ENCODE measurements at places on chromosomes 7 and 10. TPM values are rescaled to one million over a fixed set of nuclear protein-coding genes. Genes with fewer than 3 reads are reported as not detected.

GRCh38 chr7:2034291-2035201 is 198.2 kb downstream of the MAD1L1 start:
- no peak for DNase-seq

DDC gene
- 86.3 TPM for polyA plus RNA-seq

PNLIPRP1 gene
- 0.23 TPM for polyA plus RNA-seq

- DNase-seq = no peak
These were observed 255.9 kb downstream of the KCNMA1 start for GRCh38 chr10:77381750-77382149.

DNA sequence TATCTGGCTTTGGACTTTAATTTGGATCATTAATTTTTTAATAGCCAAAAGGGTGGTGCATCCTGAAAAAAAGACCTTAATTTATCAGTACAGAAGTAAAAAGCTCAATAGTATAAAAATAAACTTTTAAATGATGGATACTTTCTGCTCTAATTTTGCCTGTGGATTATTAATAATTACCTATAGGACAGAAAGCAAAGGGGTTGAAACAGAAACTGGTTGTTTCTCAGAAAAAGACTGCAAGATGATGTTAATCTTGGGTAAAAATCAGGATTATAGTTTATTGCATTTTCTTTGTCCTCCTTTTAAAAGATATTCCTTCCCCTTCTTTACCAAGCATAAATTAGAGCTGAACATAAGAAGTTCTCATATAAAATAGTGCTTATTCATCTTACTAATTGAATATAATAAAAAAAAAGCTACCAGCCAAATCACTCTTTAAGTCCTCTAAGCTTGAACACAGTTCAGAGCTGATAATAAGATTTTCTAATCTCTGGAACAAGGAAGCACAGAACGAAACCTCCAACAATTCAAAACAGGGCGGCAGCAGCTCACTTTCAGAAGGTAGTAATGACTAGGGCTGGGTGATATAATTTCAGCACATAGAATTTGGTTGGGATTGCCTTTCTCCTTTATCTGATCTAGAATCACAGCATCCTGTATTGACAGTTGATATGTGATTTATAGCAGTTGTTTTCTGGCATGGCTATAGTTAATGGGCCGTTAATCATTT is 8.1 kb upstream of the GPR85 start:
- no peak for DNase-seq

GRCh38 chr7:50088463-50089129 is 4.5 kb downstream of the ZPBP start:
- DNase-seq = no peak

DNA sequence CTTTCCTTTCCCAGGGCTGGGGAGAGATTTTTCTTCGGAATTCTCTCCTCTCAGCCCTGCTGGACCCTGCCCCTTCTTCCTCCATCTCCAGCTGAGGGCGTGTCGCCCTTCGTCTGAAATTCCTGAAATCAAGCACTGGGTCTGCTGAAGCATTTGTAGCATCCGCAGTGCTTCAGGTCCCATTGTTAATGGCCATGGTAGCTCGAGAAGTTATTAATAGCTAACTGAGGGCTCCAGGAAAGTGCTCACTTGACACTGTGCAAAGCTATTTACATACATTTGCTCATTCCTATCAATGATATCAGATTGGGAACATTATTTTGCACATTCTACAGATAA is 515 bp downstream of the FAM149B1 start:
- DNase-seq = no peak

DNA sequence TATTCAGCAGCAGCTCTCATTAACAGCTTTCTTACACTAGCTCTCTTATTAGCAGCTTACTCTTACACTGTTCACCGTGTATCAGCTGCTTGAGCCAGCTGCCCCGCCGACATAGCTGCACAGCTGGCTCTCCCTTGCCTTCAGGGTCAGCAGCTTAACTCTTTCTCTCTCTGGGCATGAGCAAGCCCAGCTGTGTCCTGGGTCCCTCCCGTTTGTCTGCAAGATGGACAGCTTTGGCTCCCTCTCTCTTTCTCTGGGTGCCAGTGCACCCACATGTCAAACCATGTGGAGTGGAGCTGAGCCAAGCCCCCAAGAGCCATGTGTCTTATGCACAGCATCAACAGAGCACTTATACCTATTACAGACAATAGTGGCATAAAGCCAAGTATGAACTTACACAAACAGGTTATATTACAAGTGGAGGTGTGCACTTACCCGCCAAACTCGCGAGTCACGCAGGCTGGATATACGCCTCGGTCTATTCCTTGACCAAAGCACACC is 35.7 kb upstream of the MTPAP start:
- DNase-seq = no peak

- no peak for DNase-seq
These were observed 55.0 kb downstream of the PDIA4 start for GRCh38 chr7:148973256-148973655.

BICC1 gene
- polyA plus RNA-seq = 94.6 TPM

DNA sequence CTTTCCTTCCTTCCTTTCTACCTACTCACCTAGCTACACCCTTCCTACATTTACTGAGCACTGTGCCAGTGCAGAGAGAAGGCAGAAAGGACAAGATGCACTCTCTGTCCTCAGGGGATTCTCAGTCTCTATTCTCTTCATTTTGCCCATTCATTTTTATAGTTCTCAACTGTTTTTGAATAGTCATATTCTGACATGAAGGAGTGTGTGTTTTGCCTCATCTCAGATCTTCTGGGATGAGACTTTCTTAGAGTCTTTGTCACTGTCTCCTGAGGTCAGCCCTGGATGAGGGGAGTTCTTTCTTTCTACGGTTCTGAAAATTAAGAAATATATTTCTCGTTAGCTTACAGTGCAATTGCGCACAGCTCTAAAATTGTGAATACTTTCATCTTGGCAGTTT is 21.3 kb downstream of the CLCN1 start:
- no peak for DNase-seq

DNA sequence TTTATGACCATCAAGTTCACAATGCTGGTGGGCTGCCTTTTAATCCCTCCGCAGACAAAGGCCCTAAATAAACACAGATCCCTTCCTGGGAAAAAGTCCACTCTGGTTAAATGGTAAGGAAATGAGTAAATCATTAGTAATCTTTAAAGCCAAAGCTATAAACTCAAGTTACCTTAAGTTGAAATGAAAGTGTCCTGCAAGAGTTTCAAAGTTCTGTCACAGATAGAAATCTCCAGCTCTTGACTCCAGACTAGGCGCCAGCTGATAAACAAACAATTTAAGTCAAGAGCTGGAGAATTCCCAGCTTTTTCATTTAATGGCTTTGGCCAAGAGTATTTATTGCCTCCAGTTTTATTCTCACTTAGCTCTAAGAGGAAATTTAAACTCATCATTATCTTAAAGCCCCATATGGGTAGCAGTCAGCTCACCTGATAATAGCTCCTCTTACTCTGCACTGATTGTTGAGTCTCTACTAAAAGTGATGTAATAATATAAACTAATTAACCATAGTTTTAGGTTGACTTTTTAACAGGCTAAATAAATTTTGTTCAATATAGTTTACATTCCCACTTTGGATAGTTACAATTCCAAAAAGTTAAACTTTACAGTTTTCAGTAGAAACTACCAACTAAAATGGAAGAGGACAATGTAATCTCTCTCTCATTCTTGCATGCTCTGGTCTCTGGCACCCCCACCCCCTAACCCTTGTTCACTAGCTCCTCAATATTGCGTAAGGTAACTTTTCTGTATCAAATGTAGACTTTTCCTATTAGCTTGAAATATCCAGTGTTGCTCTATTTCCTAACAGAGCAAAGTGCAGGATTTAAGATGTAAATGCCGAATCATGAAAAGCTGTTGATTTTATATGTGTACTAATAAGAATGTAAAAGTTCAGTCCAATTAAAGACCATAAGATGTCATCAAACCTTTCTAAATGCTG is 56.1 kb downstream of the HIBADH start:
- DNase-seq = no peak

GRCh38 chr7:7921830-7922229 is 46.8 kb upstream of the GLCCI1 start:
- no peak for DNase-seq

DNA sequence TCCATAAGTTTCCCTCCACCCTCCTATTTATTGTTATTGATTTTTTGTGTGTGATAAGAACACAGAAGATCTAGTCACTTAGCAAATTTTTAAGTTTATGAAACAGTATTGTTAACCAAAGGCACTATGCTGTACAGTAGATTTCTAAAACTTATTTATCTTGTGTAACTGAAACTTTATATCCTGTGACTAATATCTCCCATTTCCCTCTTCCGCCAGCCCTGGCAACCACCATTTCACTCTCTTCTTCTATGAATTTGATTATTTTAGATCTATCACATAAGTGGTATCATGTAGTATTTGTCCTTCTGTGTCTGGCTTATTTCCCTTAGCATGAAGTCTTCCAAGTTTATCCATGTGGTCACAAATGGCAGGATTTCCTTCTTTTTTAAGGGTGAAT is 144.3 kb upstream of the INHBA start:
- no peak for DNase-seq

C10orf143 gene
- 6.5 TPM for polyA plus RNA-seq

EFCAB10 gene
- polyA plus RNA-seq = 2.1 TPM

FAM237B gene
- polyA plus RNA-seq = 0.48 TPM

MMD2 gene
- 0.07 TPM for polyA plus RNA-seq

DNA sequence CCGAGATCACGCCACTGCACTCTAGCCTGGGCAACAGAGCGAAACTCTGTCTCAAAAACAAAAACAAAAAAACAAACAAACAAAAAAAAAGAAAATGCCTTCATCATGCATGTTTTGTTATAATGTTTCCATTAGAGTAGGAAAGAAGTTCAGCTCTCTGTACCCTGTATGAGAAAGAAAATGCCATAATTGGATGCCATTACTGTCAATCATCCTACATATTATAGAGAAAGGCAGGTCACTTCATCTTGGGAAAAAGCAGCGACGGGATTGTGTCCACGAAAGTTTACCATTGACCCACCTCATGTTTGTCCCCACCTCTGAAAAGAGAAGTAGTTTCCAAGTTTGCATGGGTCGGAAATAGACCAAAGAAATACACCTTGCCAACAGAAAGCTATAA is 33.8 kb downstream of the SEC61G start:
- DNase-seq = no peak

GRCh38 chr7:40755438-40755837 is 620.6 kb downstream of the SUGCT start:
- DNase-seq = no peak

DNA sequence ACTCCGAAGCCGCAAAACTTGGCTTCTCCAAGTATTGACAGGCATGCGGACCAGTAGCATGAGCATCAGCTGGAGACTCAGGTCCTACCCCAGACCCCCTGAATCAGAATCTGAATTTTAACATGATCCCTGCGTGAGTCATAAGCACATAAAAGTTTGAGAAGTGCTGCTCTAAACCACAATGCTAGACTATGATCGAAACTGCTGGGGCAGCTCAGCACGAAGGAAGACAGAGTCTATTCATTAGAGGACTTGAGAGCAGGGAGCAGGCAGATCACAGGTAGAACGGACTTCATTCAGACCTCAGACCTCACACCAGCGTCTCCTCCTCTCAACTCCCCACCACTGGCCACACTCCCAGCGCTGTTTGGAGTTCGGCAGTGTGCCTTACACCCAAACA is 16.9 kb downstream of the CAMK2G start:
- no peak for DNase-seq

IGF2BP3 gene
- 79.2 TPM for polyA plus RNA-seq

TYW1B gene
- polyA plus RNA-seq = 4.2 TPM

- DNase-seq = no peak
These were observed 25.0 kb upstream of the CDH23 start for GRCh38 chr10:71371750-71372166.

GRCh38 chr7:45060295-45060694 is 28.5 kb downstream of the NACAD start:
- no peak for DNase-seq
